ENCODE measurements at places on chromosomes 2 and 18.

GRCh38 chr18:40250236-40250635, 1704.8 kb upstream of the PIK3C3 start:
- no peak for DNase-seq

DNA sequence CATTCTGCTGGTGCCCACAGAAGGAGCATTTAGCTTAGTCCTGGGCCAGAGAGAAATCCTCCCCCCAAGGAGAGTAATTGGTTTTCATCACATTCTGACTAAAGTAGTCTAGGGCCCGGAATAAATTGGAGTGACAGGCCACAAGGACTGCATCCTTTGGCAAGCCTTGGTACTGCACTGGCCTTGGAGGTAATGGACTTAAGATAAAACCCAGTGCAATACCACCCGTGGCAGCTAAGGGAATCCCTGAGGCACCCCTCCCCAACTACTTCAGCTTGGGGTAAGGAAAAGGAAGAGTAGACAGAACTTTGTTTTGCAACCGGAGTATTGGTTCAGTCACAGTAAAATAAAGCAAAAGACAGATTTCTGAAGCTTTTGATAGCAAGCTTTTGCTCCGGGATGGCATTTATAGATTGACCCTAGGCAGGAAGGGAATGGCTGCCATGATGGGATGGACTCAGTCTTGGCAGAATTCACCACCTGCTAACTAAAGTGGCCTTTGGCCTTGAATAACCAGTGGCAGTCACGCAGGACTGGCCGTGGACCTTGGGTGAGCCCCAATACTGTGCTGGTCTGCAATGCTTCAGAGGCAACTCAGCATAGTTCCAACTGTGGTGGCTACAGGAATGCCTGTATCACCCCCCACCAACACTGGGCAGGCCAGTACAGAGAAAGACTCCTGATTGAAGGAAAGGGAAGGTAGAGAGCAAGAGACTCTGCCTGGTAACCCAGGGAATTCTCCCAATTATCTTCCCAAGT, 14.1 kb downstream of the ORC4 start:
- no peak for DNase-seq

DNA sequence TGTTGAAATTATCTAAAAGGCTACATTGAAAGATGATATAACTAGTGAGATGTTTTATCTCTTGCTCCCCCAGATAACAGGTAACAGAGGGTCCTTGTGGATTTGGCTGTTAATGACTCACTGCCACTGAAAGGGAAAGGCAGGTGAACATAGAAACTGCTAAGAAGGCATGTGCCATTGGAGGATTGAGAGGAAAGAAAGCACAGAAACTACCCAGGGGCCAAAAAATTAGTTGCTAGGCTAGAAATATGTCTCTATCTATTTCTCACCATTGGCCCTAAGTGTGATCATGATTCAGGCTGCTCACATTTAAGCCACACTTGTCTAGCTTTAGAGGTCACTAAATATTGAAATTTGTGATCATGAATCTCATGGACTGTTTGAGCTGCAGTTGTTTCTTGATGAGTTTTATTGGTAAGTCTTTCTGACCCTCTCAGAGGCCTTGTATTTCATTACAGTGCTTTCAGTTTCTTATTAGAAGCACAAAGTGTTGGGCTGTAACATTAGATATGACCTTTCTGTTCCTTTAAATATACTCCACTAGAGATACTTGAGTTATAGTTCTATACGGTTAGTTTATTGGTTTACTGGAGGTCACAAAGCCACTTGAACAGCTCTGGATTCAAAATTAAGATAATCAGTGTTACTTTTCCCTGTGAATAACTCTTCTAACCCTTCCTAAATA, 26.2 kb downstream of the NAB1 start:
- no peak for DNase-seq

DNA sequence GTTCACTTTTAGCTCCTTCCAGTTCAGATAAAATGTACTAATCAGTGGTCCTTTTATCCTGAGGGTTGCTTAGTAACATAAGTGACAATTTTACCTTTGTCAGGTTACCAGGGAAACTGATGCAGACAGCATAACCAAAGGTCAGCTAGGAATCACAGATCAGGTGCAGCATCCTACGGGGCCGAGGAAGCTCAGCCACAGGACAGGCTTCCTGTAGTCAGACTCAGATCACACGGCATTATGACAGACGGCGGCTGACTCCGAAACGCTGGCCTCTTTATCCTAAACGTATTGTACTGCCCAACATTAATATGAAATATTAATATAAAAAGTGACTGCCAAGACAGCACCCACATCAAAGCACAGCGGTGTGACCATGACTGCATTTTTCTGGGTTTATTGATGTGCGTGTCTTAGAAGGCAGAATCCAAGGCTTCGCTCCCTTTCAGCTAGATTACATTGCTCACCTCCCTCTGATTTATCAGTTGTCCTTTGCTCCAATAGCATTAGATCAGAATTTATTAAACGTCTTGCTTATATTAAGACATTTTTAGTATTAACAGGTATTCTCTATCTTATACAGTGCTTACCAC, 444.5 kb downstream of the CMPK2 start:
- no peak for DNase-seq

DNA sequence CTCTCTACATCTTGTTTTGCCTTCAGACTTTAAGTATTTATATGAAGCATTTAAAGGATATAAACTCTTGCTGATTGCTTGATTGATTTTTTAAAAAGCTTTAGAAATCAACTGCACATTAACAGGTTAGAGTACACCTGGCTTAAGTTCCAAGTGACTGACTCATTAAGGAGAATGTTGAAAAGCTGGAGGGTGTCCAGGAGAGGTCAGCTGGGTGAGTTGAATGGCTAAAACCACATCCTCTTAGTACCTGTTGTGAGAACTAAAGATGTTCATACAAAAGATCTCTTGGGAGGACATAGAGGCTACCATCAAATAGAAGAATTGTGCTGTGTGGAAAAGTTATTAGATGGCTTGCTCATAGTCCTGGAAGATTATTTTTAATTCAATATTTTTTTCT, 206.8 kb downstream of the TXNL1 start:
- no peak for DNase-seq

DNA sequence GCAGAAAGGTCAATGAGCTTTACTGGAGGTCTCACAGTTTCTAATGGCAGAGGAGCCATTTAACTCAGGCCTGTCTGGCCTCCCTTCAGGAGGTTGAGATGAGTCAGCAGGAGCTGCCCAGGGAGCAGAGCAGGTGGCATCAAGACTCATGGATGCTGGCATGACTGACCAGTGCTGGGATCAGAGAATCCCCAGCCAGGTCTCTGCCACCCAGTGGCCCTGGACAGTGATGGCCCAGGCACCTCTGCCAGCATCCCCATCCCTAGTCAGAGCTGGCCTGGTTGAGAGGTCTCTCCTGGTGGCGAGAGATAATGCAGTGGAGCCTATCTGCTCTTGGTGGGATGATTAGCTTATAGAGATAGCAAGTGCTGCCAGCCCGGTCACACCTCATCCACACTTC, 43.1 kb downstream of the GYPC start:
- no peak for DNase-seq

GRCh38 chr2:45813003-45813941, 161.8 kb downstream of the PRKCE start:
- DNase-seq, result no peak

GRCh38 chr18:57929922-57930321, 114.1 kb upstream of the NEDD4L start:
- DNase-seq, result no peak

- no peak for DNase-seq
Observed at GRCh38 chr2:122300758-122301157, 545.3 kb downstream of the TSN start.

DNA sequence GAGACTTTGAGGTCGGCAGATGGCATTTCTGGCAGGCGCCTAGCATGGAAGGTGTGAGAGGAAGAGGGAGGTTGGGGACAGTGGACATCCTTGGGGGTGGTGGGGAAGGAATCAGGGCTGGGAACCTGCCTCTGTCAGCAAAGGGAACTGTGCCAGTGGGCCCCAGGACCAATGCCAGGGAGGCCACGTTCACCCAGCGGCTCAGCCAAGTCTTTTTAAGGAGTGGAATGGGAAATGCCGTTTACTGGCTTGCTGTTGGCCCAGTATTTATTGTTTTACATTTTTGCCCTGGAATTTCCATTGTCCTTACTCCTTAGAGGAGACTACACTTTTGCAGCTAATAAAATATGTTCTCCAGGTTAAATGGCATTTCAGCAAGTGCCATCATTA, 135.2 kb downstream of the MCFD2 start:
- no peak for DNase-seq

- DNase-seq, result no peak
Observed at GRCh38 chr18:57768537-57769326, 34.4 kb downstream of the ATP8B1 start.

GRCh38 chr18:79427368-79428225, 31.9 kb downstream of the NFATC1 start:
- no peak for DNase-seq

DNA sequence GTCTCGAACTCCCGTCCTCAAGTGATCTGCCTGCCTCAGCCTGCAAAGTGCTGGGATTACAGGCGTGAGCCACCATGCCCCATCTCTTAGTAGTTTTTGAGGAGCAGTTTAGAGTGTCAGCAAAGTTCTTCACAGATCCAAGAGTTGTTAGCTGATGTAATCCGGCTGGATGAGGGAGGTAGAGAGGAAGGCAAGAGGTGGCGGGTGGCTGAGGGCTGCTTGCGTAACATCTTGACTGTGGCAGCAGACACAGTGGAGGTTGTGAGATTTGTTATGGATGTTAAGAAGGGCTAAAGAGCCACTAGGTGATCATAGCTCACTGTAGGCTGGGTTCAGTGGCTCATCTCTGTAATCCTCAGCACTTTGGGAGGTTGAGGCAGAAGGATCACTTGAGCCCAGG, 19.5 kb upstream of the FAM136A start:
- no peak for DNase-seq

DNA sequence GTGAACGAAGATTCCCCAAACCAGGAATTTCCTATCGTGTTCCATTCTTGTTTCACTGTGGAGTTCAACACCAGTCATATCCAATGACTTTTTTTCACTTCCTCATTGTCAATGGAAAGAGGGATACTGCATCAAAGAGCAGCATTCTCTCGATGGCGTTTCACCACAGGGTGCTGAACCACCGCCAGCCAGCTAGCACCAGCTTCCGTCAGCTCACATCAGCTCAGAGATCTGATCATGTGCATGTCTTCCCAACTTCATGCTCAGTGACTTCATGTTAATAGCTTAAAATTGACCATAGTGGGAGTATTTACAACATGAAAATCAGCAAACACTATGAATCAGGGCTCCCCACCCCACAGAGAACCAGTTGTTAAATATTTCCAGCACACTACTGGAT, 359.9 kb downstream of the TNS1 start:
- DNase-seq, result no peak

DNA sequence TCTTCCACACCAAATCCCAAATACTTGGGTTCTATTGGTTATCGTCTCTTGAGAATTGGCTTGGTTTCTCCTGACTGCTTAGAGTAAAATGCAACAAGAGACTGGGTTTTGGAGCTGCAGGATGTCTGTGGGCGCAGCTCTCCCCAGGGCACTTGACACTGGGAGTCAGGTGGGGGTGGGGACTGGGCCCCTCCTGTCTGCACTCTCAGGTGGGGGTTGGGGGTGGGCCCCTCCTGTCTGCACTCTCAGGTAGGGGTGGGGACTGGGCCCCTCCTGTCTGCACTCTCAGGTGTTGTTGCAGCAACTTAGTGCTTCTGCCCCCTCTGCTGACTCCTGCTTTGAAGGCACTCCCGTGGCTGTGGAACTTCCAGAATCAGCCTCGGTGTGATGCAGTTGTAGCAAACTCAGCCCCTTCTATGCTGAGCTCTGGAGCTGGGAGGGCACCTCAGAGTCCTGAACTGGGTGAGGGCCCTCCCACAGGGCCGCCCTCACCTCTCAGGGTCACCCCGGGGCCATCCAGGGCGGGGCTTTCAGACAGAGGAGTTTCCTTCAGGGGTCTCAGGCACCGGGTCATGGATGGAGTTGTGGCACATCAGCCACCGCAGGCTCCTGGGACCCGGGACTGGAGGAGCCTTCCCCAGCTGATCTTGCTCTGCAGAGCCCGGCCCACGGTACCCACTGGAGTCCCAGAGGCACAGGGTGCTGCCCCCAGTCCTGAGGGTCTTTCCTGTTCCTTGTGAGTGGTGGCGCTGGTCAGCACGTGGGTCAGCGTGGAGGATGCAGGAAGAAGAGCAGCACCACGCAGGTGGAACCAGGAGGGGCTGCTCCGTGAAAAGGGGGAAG, 22.9 kb upstream of the CIDEA start:
- DNase-seq, result no peak

- no peak for DNase-seq
Observed at GRCh38 chr2:99911736-99912135, 230.7 kb downstream of the AFF3 start.

DNA sequence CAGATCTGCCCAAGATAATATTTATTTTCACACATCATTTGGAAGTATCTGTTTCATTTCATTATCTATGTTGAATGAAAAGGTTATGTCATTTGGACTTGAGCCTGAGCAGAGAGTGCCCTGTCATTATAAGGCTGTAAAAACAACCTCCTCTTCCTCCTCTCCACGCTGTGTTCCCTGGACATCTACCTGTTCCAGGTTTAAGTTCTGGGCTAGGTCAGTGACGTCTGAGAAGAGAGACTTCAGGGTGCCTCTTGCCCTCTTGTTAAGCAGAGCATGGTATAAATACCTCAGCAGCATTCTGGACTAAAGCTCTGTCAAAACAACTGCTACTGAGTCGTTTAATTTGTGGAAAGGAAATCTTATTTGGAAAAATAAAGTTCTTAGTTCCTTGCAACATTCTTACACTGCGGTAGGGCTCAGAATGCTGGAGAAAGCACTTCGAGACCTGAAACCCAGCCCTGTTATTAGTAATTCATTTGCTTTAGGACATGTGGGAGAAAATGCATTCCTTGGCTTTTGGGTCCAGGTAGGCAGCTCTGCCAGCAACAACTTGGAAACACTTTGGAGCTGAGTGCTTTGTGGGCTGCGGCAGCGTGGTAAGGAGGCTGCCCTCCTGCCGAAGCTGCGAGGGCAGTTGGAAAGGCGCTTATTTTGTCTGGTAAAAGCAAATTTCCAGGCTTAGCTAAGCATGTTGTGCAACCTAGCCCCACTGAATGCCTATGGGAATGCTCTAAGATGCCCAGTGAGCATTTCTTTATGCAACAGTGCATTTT, 91.8 kb upstream of the NEDD4L start:
- DNase-seq, result no peak

DNA sequence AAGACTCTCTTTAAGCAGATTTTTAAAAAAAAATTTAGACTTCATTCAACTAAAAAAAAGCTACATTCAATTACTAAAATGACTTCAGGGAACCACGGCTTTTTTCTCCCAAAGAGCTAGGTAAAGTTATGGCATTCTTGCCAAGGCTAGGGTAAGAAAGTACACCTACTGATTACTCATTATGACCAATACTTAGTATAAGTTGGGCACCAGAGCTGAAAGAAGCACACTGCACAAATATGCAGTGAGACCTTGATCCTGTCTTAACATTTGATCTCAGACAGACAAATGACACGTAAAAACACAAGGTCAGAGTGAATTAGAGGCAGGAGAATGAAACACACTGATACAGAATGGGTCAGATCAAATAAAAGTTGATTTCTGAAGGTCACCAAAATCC, 88.7 kb downstream of the THADA start:
- DNase-seq, result no peak

All from neuronal stem cell (in vitro differentiated cells).